ENCODE measurements at places on chromosomes 2 and 18.
A peak's percentile ranks its signal among the peaks of the same experiment; 100 is the strongest.

DNA sequence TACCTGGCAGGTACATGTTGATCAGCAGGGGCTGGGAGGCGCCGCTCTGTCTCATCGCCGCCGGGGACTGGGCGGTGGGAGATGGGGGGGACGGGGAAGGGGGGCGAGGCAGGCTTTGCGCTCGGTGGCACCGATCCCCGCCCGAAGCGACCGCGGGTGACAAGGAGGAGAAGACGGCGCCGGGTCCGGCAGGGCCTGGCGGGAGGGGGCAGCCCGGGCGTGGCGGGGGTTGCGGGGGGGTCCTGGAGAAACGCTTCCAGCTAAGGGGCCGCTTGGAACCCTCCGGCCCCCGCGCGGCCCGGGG is at the start of gene FEV:
TSS of gene FEV (minus strand) at position 164 of the 304 bp plus-strand sequence. CDS start at position 55, 109 bp downstream.
- DNase-seq: no peak

DNA sequence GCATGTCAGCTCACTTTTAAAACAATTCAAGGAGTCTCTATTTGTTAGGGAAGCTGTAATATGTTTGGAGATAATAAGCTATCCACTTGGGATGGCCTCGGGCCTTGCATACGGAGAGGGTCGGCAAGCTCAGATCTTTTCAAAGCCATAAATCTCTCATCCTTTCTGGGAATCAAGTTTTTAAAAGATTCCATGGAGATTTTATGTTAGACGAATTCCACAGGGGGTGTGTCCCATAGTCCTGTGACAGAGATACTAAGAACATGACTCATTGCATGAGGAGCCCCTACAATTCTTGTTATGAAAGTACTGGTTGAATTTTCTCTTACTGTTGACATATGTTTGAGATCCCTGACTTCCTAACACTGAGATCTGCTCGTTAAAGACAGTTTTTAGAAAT is 108.7 kb downstream of the FEZ2 start:
- no peak for DNase-seq

DNA sequence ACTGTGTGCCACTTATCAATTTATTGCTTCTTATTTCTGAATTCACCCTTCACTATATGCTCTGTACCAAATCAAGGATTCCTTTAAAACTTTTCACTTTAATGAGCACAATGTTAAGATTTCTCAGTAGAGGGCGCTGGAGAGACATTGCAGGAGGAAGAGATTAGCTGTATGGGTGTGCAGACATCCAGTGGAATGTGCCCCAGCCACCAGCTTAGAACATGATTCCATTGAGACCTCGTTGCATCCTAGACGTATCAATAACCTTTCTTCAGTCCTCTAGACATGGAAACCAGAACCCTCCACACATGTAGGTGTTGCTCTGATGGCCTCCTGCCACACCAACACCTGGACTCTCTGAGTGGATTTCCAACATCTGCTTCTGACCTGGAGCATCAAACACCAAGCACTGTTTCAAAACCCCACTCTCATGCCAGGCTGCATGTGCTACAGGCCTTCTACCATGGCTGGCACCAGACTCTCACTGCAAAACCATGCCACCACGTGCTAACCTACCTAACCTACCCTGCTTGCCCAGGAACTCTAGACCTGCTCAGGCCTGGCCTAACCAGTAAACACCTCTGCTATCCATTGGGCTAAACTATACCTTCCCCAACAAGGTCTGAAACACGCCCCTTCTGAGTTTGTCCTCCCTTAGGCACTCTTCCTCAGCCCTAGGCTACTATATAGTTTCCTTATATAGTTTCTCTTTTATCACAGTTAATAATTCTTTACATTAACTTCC is 633.2 kb upstream of the PKDCC start:
- DNase-seq: peak; percentile 21

DNA sequence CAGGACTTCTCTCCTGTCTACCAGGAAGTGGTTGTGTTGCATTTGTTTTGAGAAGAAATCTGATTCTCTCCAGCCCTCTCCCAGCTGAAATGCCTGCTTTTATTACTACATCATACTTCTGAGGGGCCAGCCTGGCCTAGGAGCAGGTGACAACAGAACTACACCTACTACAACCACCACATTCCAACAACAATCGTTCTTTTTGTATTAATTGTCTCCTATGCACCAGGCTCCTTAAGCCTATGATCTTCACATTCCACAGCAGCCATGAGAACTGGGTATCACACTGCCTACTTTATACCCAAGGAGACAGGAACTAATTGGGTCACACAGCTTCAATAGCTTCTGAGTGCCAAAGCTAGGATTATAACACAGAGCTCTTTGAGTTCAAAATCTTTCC is 167.7 kb downstream of the TDRD15 start:
- no peak for DNase-seq

- no peak for DNase-seq
Measured at GRCh38 chr2:241703032-241703604, 1.3 kb downstream of the ING5 start.
